HAP-1 (cell line): ENCODE measurements at places on chromosomes 5 and 9.

DNA sequence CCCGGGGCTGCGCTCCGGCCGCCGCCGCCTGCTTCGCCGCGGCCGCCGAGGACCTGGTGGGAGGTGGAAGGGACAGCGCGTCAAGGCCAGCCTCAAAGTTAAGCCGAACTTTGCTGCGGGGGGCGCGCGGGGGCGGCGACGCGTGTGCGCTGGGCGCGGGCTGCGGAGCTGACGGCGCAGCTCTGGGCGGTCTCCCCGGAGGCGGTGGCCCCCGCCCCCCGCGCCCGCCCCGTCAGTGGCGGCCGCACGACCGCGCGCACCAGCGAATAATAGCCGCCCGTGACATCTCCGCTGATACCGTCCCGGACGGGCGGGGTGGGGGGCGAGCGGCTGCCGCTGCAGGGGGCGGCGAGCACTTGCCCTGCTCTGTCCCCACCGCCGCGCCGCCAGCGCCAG is 579 bp upstream of the FAM78A start:
- DNase-seq, result no peak

- DNase-seq, result no peak
Measured at GRCh38 chr9:108103046-108103693, 613.6 kb upstream of the KLF4 start.

DNA sequence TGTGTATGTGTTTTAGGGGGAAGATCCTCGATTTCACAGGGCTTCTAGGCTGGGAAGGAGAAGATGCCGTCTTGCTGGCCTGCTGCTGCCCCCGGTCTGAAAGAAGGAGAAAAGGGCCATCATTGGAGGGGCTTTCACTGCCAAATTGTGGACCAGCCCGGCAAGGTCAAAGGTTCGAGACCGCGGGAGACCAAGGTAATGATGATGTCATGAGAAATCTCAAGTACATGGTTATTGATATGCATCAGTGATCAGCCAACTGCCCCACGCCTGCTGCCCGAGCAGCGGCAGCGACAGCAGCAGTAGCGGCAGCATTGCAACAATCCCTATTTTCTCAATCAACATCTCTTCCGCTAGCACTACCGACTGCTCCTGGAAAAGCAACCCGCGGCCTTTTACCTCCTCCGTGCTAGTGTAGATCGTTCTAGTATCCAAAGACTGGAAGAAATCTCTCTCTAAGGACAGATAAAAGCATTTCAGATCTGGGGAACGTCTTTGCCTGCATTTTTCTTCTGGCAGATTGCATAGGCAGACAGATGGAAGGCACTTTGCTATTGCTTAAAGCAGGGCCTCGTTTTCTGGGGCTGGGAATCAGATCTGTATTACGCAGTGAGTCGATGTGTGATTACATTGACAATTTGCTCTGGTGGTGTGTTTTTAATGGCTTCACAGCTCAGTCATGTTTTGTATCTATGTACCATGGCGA is 215.3 kb downstream of the MEF2C start:
- DNase-seq, result peak; percentile 50

DNA sequence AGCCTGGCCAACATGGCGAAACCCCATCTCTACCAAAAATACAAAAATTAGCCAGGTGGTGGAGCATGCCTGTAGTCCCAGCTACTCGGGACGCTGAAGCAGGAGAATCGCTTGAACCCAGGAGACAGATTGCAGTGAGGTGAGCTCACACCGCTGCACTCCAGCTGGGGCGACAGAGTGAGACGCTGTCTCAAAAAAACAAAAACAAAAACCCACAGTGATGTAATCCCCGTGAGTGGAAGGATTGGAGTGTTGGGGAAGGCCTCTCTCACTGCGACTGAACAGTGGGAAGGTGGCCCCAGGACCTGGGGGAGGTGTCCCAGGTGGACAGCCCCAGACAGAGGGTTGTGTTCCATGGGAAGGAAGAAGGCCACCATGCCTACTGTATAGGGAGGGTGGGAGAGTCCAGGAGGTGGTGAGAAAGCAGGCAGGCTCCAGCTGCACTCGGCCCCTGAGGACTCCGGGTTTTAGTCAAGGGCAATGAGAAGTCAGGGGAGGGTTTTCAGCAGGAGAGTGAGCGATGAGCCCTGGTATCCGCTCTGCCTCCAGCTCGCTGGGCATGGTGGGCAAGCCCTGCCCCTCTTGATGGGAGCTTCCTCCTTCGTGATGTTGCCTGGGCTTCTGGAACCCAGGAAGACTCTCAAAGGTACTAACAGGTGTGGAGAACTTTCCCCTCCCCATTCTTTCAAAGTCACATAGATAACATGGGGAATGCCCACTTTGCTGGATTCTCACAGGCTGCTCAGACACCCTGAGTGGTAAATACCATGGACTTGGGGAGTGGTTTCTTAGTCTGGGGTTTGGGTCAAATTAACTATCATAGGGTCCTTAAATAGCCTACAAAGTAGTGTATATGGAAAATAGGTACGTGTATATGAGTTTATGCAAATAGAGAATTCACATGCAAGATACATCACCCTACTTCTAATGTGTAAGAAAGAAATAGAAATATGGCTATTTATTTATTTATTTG is 74.7 kb downstream of the PPARGC1B start:
- no peak for DNase-seq

DNA sequence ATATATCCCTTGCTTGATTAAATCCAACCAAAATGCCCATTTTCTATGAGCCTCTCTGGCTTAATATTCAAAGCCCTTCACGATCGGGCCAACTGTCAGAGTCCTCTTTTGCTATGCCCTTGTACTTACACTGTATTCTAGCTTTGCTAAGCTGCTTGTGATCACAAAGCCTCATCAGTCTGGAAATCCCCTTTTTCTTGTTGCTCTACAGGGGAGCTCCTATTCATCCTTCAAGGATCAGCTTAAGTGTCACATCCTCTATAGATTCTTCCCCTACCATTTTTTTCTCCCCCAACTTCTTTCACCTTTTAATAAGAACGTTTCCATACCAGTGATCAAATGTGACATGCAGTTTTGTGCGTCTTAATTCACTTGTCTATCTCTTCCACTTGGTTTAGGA is 450.4 kb upstream of the CHD1 start:
- DNase-seq, result no peak

- DNase-seq, result no peak
Measured at GRCh38 chr5:63743096-63743798, 219.0 kb downstream of the HTR1A start.
